H1 (cell line): ENCODE measurements at places on chromosomes 4 and X.
A peak's percentile ranks its signal among the peaks of the same experiment; 100 is the strongest.

DNA sequence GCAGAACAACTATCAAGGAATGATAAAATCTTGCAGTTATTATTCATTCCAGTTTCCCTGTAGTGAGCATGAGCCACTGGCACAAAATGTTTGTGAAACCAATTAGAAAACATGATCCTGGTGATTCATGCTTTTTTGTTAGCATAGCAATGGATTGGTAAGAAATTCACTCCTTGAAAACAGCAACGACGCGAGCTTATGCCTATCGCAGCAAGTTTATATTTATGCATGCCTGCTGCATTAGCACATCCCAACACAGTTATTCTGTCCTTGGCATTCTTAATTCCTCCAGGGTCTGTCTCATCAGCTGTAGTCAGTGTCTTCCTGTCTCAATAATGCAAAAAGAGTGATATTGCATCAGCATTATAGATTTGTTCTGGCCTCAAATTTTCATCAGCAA is 975.9 kb downstream of the STIM2 start:
- H3K36me3 ChIP-seq: no peaks in the 10 kb centered on the region
- no peak for DNase-seq
- H3K27me3 ChIP-seq: no peaks in the 10 kb centered on the region
- no peak overlapping the region for H3K27ac ChIP-seq

GRCh38 chrX:47283015-47283771 is 50.4 kb downstream of the USP11 start:
- H3K27me3 ChIP-seq: no peaks in the 10 kb centered on the region
- no peaks in the 10 kb centered on the region for H3K36me3 ChIP-seq
- H3K27ac ChIP-seq: no peak overlapping the region

DNA sequence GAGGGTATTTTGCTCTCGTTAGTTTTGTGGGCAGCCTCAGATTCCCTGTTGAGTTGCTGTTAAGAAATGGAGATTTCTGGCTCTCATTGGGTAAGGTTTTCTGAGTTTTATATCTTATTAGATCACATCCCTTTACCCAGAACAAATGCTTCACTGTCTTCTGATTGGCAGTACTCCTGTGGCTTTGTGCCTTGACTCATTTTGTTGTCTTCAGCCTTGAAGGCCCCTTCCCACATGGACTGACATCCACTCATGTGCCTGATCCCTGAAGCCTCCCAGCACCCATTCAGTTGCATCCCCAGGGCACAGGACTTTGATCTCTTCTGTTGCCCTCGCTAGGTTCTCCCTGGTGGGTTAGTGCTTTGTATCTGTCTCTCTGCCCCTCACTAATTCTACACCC is 10.4 kb downstream of the MED28 start:
- no peaks in the 10 kb centered on the region for H3K4me1 ChIP-seq
- H3K4me3 ChIP-seq: no peak overlapping the region
- peaks cover 70% of the 10 kb centered on the region for H3K36me3 ChIP-seq
- no peak overlapping the region for H3K27ac ChIP-seq
- H3K27me3 ChIP-seq: no peaks in the 10 kb centered on the region
- no peak for DNase-seq

- H3K27me3 ChIP-seq: no peaks in the 10 kb centered on the region
- H3K4me1 ChIP-seq: no peaks in the 10 kb centered on the region
- DNase-seq: no peak
- H3K36me3 ChIP-seq: no peaks in the 10 kb centered on the region
These were observed 520.7 kb upstream of the AADAT start for GRCh38 chr4:170610434-170610833.

GRCh38 chr4:105683038-105683437 is 25.5 kb downstream of the INTS12 start:
- no peaks in the 10 kb centered on the region for H3K27me3 ChIP-seq
- no peak for DNase-seq
- H3K4me3 ChIP-seq: no peak overlapping the region

GRCh38 chr4:81648576-81649275 is 177.0 kb upstream of the RASGEF1B start:
- no peak for DNase-seq
- H3K36me3 ChIP-seq: no peaks in the 10 kb centered on the region
- H3K4me1 ChIP-seq: no peaks in the 10 kb centered on the region
- H3K27me3 ChIP-seq: peaks cover 16% of the 10 kb centered on the region
- H3K27ac ChIP-seq: no peak overlapping the region
- H3K4me3 ChIP-seq: no peak overlapping the region

DNA sequence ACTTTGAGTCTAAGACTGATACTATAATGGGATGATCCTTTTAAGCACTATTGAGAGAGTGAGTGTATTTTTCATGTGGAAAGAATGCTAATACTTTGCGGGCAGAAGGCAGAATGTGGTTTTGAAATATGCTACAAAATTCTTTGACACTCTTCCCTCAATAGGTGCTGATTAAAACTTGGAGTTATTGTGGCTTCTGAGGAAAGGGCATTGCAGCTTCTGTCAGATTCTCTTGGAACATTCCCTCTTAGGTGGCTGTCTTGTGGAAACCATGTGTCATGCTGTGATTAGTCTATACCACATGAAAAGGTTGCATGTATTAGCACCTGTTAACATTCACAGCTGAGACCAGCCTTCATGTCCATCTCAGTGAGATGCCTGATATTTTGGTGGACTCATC is 547.0 kb downstream of the STIM2 start:
- H3K27ac ChIP-seq: no peak overlapping the region
- no peak for DNase-seq
- H3K27me3 ChIP-seq: no peaks in the 10 kb centered on the region
- no peaks in the 10 kb centered on the region for H3K4me1 ChIP-seq

- H3K36me3 ChIP-seq: no peaks in the 10 kb centered on the region
- no peak overlapping the region for H3K27ac ChIP-seq
- H3K4me1 ChIP-seq: no peaks in the 10 kb centered on the region
- DNase-seq: no peak
- H3K27me3 ChIP-seq: peaks cover 16% of the 10 kb centered on the region
These were observed 106.7 kb downstream of the ADRA2C start for GRCh38 chr4:3872834-3873313.

DNA sequence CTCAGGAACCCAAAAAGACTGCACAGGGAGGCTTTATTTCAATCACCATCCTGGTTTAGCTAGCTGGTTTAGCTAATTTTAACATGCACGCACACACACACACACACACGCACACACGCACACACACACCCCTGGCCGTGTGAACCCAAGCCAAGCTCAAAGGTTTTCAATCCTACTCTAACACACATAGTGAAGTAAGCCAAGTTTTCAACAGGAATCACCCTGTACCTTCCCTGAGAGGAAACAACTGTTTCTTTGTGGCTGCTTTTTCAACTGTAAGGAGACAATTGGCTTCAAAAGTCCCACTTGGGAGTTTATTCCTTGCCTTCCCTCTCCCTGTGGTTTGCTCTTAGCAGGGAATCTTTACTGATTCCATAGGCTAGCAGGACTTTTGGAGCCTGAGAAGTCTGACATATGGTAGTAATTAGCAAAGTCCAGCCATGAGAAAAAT is 98.9 kb upstream of the BMP3 start:
- no peak overlapping the region for H3K27ac ChIP-seq
- DNase-seq: no peak
- no peaks in the 10 kb centered on the region for H3K36me3 ChIP-seq
- H3K4me1 ChIP-seq: no peaks in the 10 kb centered on the region
- no peaks in the 10 kb centered on the region for H3K27me3 ChIP-seq
- H3K4me3 ChIP-seq: no peak overlapping the region

DNA sequence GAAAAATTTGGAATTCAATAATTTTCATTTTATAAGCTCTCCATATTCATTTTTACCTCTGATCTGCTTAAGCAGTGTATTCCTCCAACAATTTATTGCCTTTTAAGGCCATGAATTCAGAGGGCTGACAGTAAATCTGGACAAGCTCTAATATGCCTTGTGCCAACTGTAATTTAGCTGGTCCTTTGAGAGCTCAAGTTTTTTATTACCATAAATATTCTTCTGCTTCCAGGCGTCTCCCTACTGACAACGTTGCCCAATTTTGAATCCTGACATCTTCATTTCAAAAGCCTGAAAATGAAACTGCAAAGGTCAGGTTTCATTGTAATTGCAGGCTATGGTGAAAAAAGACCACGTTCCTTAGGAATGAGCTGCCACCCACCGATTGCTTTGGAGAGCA is 95.8 kb upstream of the GEMIN8 start:
- no peaks in the 10 kb centered on the region for H3K36me3 ChIP-seq
- H3K4me3 ChIP-seq: no peak overlapping the region
- no peaks in the 10 kb centered on the region for H3K4me1 ChIP-seq
- no peak for DNase-seq

DNA sequence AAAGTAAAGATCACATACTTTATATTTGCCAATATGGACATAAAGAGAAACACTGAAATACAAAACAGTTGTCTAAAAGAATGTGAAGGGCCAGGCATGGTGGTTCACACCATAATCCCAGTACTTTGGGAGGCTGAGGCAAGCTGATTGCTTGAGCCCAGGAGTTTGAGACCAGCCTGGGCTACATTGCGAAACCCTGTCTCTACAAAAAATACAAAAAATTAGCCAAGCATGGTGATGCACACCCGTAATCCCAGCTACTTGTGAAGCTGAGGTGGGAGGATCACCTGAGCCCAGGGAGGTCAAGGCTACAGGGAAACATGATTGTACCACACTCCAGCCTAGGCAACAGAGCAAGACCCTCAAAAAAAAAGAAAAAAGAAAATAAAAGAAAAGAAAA is 11.8 kb downstream of the RBM47 start:
- no peak overlapping the region for H3K4me3 ChIP-seq
- DNase-seq: no peak

DNA sequence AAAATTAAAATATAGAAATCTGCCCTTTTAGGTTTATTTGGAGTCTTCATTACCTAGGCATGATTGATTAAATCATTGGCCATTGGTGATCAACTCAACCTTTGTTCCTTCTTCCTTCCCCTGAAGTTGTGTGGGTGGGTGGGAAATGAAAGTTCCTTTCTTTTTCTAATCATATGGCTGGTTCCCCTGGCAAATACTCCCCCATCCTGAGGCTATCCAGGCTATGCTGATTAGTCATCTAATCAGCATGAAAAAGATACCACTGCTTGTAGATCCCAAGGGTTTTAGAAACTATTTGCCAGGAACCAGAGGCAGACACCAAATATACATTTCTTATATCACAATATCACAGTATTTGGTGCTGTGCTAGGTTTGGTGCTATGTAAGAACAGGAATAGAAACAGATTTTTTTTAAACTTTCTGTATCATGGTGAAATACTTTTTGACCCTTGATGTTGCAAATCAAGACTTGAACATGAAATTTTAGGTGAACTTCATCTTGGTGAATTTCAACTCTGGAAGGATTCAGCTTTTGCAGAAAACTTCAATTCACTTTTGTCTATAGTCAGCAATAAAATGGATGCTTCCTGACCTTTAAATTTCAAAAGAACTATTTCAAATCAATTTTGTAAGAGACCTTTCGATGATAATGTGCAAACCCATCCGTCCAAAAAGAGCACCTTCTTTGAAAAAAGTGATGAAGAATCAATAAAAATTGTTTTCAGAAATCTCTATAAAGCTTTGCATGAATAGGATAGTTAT is 71.1 kb downstream of the CCSER1 start:
- H3K4me3 ChIP-seq: peak overlapping the region; percentile 31; the same call in 1 of the 2 replicates
- H3K4me1 ChIP-seq: no peaks in the 10 kb centered on the region
- peak; percentile 25 for DNase-seq
- no peak overlapping the region; the same call in 1 of the 2 replicates for H3K27ac ChIP-seq

GRCh38 chr4:26953770-26954423 is 93.3 kb downstream of the STIM2 start:
- no peak overlapping the region for H3K4me3 ChIP-seq
- no peaks in the 10 kb centered on the region for H3K4me1 ChIP-seq
- no peaks in the 10 kb centered on the region for H3K36me3 ChIP-seq

DNA sequence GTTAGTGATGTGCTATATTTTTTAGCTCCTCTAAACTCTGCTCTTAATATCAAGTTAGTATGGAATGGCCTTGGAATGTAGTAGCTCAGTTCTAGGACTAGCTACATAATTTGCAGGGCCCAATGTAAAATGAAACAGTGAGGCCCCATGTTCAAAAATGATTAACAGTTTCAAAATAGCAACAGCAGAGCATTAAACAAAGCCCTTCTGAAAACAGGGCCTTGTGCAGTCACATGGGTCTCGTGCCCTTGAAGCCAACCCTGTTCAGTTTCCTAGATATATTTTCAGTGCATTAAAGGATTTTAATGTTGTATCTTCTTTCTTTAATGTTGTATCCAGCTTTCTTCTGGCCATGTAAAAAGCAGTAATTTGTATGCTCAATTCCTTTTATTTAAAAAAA is 82.1 kb downstream of the TASL start:
- DNase-seq: no peak
- no peaks in the 10 kb centered on the region for H3K27me3 ChIP-seq
- no peaks in the 10 kb centered on the region for H3K36me3 ChIP-seq
- no peak overlapping the region for H3K27ac ChIP-seq

- no peak overlapping the region for H3K27ac ChIP-seq
- H3K36me3 ChIP-seq: no peaks in the 10 kb centered on the region
- peaks cover 2% of the 10 kb centered on the region; the same call in 1 of the 2 replicates for H3K4me1 ChIP-seq
- no peak overlapping the region for H3K4me3 ChIP-seq
- DNase-seq: peak; percentile 43
These were observed 91.9 kb downstream of the DNAAF6 start for GRCh38 chrX:107298276-107298675.

GRCh38 chrX:78944351-78944750 is 840 bp upstream of the P2RY10 start:
- DNase-seq: no peak
- H3K4me3 ChIP-seq: no peak overlapping the region
- H3K27me3 ChIP-seq: no peaks in the 10 kb centered on the region
- H3K27ac ChIP-seq: no peak overlapping the region

GRCh38 chr4:5378002-5378401 is 326.7 kb downstream of the STK32B start:
- no peaks in the 10 kb centered on the region for H3K4me1 ChIP-seq
- H3K36me3 ChIP-seq: no peaks in the 10 kb centered on the region
- H3K27ac ChIP-seq: no peak overlapping the region
- no peak for DNase-seq
- no peaks in the 10 kb centered on the region for H3K27me3 ChIP-seq

DNA sequence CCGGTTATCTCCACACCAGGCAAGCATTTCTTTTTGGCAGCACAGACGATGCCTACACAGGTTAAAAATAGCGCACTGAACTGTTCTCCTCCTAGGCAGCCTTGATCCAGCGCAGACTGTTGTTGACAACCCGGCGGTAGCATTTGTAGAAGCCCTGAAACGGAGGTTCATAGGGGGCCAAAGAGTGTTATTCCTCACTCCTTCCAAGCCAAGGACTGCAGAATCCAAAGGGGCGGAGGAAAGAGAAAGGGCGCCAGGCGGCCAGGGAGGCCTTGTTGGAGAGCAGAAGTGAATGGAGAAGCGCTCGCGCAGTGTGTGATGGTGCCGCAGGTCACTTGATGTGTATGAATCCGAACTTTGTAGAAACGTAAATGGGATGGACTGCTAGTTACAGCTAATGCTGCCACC is 82.7 kb downstream of the TENM3 start:
- H3K27me3 ChIP-seq: no peaks in the 10 kb centered on the region; the same call in 1 of the 2 replicates
- no peak overlapping the region for H3K4me3 ChIP-seq
- no peaks in the 10 kb centered on the region for H3K36me3 ChIP-seq
- no peak overlapping the region for H3K27ac ChIP-seq
- peaks cover 9% of the 10 kb centered on the region; the same call in 1 of the 2 replicates for H3K4me1 ChIP-seq
- DNase-seq: no peak
